ENCODE measurements at places on chromosomes 16 and 17.

DNA sequence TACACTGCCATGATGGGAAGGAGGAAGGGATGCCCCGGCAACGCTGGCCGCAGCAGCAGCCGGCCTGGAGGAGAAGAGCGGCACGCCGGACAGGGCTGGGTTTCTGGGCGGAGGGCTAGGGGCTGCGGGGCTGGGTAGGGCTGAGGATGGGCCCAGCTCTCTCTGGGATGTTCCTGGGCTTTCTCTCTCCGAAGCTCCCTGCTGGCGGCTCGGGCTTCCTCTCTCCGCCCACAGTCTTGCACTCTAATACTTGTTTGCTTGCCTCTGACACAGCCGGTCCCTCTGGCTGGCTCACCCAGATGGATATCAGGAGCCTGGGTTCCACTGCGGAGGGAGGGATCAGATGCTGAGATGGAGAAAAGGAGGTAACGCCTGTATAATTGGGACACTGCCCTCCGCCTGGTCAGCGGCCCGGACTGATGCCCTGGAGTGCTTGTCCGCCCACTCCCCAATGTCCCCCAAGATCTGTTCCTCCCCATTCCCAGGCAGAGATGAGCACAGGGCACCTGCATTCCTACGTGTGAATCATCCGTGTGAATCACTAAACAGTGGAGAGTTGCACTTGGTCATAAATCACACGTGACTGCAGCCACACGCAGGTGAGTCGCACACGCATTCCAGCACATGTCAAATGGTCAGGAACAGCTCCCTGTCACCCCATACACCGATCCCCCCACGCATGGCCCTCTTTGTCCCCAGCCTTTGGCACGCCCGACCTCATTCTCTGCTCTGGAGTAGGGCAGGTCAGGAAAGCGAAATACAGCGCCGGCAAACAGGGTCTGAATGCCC lies at the start of gene ALOXE3:
ALOXE3 (minus strand) TSS at position 535 of the 789 bp plus-strand sequence; CDS start at position 11, 524 bp downstream.
- DNase-seq: no peak

GRCh38 chr17:42325026-42325425 lies 36.7 kb downstream of the STAT5A start:
- no peak for DNase-seq

GRCh38 chr16:56373003-56373402 lies 52.3 kb downstream of the AMFR start:
- no peak for DNase-seq

GRCh38 chr16:700684-701584 lies 4.7 kb downstream of the FBXL16 start:
- DNase-seq: peak; percentile 67

GRCh38 chr16:1696863-1697262 lies 9.1 kb upstream of the MAPK8IP3 start:
- no peak for DNase-seq

DNA sequence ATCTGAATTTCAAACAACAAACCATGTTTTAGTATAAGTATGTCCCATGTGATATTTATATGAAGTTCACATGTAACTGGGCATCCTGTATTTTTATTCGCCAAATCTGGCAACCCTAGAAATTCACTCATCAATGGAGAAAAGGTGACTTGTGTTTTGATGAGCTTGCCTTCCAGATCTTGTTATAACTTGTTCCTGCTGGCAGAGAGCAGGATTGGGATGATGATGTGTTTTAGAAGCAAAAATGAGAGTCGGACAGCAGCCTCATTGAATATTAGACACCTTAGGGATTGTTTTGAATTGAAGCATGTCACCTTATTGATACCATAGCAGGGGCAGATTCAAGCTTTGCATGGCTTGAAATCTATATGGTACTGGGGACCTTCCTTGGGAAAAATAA lies 85.4 kb upstream of the MED13 start:
- no peak for DNase-seq

DNA sequence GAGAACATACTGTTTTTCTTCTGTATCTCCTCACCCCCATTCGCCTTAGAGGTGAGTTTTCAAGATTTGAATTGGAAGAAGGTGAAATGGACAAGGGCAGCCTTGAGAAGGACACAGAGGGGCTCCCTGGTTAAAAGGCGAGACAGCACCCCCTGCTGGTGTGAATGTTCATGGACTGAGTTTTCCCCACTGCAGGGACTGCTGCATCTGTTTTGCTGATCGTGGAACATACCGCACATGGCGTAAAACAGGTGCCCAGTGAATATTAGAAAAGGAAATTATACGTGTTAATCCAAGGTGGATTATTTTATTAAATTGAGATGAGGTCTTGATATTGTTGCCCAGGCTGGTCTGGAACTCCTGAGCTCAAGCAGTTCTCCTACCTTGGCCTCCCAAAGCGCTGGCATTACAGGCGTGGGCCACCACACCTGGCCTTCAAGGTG lies 54.5 kb downstream of the NDE1 start:
- DNase-seq: peak; percentile 68

- DNase-seq: no peak
Observed at GRCh38 chr17:81438007-81438659, 42.9 kb downstream of the BAHCC1 start.

DNA sequence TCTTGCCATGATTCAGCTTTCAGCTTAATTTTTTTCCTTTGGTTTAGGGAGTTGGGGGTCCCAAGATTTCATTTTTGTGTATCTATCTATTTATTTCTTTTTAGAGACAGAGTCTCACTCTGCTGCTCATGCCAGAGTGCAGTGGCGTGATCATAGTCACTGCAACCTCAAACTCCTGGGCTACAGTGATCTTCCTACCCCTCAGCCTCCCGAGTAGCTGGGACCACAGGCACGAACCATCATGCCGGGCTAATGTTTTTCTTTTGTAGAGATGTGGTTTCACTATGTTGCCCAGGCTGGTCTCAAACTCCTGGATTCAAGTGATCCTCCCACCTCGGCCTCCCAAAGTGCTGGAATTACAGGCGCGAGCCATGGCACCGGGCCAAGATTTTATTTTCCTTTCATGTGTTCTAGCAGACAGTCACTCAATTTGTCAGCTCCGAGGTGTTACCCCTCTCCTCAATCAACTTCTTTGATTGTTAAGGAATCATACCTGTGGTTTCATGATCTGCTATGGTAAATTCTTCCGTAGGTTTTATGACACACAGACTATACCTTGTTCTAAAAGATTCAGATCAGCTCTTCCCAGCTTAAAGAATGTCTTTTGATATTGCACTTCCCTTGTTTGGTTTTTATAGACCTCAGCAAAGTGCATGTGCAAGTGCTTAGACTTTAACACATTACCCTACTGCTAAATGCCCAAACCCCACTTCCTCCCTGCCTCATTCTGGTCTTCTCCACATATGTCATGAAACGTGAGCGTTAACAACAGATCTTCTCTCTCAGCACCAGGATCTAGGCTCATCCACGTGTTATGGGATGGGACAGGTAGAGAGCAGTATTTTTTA lies 13.0 kb downstream of the UNC45B start:
- no peak for DNase-seq

GRCh38 chr17:75386430-75386829 lies 19.0 kb downstream of the GRB2 start:
- no peak for DNase-seq

DNA sequence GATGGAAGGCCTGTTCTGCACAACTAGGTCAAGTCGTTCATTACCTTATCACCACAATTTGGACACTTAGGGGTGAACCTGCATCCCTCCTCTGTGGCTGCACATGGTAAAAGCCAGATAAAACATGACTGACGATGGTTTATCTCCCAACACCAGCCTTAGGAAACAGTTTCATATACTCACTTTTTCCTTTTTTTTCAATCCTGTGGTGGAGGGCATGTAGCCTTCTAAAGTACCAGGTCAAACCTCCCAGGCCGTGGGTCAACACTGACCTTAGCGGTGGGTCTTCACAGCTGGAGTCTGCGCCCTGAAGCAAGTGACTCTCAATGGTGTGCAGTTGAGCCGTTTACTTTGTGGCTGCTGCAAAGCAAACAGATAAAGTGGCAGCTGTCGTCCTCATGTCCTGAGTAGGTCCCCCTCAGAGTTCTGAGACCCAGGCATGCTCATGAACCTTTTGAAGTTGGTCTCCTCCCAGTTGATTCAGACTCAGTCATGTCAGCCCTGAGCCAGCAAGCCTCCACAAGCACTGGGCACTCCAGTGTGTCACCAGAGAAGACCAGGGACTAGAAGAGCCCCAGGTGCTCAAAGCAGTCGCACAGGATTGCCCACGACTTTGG lies 5.9 kb downstream of the FAHD1 start:
- DNase-seq: no peak

DNA sequence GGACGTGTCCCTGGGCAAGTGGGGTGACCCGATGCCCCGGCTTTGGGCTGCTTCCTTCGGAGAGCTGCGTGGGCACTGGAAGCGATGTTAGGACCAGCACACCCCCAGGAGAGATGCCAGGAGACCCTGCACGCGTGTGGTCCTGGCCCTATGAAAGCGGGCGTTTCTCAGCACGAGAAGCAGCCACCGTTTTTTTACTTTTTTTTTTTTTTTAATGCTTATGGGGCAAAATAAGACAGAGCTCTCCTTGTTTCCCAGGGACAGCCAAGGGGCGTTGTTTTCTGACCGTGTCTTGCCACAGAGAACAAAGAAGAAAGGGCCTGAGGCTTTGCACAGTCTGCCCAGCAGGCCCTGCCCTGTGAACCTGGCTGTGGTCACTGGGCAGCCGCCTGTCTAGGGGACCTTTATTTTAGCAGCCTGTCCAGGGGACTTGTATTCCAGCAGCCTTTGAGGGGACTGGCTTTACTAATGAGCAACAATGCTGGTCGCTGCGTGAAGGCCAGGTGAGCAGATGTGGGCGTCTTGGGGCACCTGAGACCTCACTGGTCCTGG lies 996 bp downstream of the SLC25A10 start:
- no peak for DNase-seq

- peak; percentile 39 for DNase-seq
Observed at GRCh38 chr16:71311553-71312158, 22.5 kb upstream of the CMTR2 start.

GRCh38 chr17:55706808-55707773 lies 15.6 kb downstream of the TMEM100 start:
- no peak for DNase-seq

- DNase-seq: no peak
Observed at GRCh38 chr17:72175263-72175662, 54.4 kb downstream of the SOX9 start.

GRCh38 chr17:67853703-67854102 lies 28.4 kb downstream of the BPTF start:
- no peak for DNase-seq

DNA sequence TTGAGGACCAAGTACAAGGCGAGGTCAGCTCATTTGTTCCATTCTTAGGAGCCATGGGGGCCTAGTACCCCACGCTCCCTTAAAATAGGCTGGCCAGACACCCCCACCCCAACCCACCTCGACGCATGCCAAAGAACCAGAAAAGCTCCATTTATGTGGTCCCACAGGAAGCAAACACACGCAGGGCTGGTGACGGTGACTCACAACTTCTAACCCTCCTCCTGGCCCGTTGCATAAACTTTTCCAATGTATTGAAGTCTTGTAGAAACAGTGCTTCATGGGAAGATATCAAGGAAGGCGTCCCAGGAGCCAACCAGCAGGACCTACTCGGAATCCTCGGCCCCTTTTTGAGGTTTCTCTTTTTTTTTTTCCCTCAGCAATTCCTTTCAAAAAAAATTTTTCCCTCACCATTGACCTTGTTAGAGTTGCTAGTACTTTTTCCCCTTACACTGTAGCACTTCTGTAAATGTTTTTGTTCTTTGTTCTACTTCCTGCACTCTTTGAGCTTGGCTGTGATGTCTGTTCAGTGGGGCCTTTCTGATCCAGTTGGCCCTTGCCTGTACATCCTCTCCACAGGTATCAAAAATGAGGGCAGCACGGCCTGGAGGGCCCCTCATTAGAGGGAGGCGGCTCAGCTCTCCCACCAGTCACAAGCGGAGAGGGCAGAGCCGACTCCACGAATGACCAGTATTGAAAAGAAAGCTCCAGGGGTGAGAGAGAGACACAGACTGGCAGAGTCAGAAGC lies 208.3 kb downstream of the RGS9 start:
- no peak for DNase-seq

GRCh38 chr16:3587547-3588110 lies 10.4 kb upstream of the NLRC3 start:
- DNase-seq: peak; percentile 75

GRCh38 chr17:79985943-79986391 lies 49.7 kb downstream of the TBC1D16 start:
- DNase-seq: no peak

DNA sequence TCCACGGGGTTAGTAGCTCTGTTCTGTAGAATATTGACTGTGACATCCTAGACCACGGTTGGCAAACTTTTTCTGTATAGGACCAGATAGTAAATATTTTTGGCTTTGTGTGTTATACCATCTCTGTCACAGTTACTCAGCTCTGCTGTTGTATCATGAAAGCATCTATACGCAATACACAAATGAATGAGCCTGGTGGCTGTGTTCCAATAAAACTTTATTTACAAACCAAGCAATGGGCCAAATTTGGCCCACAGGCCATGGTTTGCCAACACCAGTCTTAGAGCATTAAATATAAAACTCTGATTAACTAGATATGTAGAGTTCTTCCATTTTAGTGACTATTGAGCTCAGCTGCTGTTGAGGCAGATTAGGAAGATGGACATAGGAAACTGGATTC lies 132.7 kb downstream of the MAP2K6 start:
- no peak for DNase-seq

DNA sequence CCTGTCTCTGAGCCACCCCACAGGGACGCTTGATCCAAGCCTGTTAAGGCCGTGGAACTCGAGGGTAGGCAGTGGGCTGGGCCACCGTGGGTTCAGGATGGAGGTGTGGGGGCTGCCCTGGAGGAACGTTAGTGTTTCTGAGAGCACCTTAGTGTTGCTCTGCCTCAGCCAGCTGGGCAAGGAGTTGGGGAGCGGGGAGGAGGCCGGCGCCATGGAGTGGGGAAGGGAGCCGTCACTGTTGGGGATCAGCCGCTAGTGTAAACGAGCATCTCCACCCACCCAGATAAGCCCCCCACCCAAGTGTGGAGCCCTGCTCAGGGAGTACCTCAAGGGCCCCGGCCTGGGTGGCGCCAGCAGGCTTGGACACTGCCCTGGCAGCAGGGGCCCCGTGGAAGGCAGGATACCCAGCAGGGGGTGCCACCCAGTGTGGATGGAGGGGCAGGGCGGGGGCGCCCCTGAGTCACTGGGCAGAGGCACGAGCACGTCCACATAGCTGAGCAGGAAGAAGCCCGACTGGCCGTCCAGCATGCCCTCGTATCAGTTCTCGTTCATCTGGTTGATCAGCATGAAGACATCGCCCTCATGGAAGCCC lies 98.6 kb downstream of the KPNA2 start:
- no peak for DNase-seq

GRCh38 chr16:78956859-78957258 lies 643.7 kb downstream of the MAF start:
- no peak for DNase-seq

DNA sequence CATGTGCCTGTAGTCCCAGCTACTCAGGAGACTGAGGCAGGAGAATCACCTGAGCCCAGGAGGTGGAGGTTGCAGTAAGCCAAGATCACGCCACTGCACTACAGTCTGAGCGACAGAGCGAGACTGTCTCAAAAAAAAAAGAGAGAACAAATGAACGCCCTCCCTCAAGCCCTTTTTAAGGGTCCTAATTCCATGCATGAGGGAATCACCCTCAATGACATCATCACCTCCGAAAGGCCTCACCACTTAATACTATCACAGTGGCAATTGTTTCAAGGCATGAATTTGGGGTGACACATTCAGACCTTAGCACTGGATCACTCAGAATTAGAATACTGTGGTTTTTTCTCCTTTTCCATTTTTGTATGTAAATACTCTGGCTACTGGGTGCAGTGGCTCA lies 57.8 kb downstream of the CHD9NB start:
- DNase-seq: no peak

GRCh38 chr17:55444471-55445441 lies 23.1 kb upstream of the MMD start:
- DNase-seq: no peak

- no peak for DNase-seq
Observed at GRCh38 chr17:5552841-5553240, 31.5 kb downstream of the NLRP1 start.

- DNase-seq: no peak
Observed at GRCh38 chr17:80468781-80469493, 7.5 kb downstream of the NPTX1 start.
